ENCODE measurements at places on chromosomes 4 and X. TPM values are rescaled to one million over a fixed set of nuclear protein-coding genes. Genes with fewer than 3 reads are reported as not detected.
A peak's percentile ranks its signal among the peaks of the same experiment; 100 is the strongest.

- peak; percentile 30 for DNase-seq
Observed at GRCh38 chr4:2046031-2046961, 12.8 kb upstream of the NAT8L start.

GRCh38 chrX:13094374-13094773 lies 50.0 kb upstream of the FAM9C start:
- no peak for DNase-seq

DNA sequence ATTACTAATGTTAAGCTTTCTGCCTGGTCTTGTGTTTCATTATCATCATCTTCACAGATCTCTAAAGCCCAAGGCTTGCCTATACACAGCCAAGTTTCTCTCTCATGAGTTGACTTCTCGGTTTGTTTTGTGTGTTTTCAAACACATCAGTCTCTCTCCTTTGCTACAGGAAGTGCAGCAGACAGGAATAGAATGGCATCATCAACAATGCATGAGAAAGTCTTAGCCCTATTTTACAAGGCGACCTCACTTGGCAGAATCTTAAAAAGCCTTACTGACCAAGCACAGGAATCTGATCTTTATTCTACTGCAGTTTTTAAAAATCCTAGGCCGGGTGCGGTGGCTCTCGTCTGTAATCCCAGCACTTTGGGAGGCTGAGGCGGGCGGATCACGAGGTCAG lies 36.8 kb downstream of the CC2D2A start:
- no peak for DNase-seq

DNA sequence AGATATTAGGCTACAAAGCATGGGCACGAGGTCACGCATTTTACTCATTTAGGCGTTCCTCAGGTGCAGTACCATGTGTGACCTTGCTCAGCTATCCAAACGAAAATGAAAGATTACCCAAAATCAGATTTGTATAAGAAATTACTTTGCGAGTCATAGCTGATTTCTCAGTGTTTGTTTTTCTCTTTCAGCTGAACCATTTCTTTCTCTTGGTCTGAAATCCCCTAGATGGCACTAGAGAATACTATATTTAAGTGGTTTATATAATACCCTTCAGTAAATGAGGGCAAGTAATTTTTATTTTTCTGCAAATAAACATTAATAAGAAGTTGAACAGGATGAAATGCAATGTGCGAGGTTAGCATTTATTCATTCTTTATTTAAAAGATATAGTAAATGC lies 496.6 kb downstream of the STIM2 start:
- DNase-seq: no peak

DNA sequence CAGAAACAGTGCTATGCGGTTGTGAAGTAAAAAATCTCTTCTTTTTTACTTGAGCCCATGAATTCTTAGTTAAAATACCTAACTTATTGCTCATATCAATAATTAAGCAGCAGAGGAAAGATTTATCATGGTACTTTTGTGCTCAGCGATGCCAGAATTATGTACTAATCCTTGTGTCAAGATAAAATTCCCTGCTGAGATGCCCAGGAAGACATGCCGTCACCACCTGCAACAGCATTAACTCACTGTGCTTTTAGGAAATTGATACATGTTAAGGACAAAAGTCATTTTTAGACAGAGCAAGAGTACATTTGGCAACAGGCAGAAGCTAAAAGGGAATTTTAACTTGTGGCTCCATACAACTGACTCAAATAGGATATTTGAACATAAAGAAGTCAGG lies 138.9 kb downstream of the NPNT start:
- no peak for DNase-seq

DNA sequence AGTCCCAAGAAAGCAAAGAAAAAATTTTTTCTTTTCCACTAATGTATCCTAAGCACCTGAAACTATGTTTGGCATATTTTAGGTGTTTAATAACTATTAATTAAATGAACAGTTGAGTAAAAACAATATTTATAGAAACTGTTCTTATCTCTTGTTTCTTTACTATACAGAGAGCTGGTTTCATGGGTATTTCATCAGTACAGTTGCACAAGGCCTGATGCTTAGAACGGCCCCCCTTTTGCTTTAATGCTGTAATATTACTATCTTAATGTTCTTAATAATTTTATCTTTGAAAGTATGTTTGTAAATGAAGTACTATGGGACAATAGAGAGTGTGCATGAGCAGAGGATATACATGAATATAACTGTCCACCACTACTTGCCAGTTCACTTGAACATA lies 479.1 kb upstream of the SLIT2 start:
- DNase-seq: no peak

DNA sequence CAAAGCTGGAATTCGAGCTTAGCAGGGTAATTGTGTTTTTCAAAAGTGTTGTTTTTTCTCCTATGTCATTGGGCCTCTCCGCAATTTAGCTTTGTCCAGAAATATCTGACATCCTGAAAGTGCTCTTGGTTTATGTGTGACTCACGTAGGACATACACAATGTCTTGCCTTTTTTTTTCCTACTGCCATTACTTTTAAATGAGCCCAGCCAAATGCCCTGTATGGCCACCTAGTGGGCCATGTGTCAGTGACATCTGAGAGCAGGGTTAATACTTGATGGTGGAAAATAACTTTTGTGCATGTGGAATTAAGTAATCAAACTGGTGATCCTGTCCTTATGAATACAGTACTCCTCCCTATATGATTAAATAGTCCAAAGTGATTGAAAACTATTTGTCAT lies 1411.1 kb upstream of the TENM3 start:
- DNase-seq: no peak

DNA sequence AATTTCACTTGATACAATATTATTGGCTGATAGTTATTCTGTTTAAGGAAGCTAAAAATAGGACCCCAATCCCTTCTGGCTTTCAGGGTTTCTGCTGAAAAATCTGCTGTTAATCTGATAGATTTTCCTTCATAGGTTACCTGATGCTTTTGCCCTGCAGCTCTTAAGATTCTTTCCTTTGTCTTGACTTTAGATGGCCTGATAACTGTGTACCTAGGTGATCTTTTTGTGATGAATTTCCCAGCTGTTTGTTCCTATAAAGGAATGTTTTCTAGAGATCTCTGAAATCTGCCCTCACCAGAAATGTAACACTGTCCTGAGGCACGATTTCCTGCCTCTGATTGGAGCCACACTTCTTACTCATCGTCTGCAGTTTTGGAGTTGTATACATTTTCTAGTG lies 69.4 kb upstream of the PRDM5 start:
- no peak for DNase-seq

GRCh38 chrX:14073556-14073955 lies 43.9 kb upstream of the GEMIN8 start:
- DNase-seq: no peak

DNA sequence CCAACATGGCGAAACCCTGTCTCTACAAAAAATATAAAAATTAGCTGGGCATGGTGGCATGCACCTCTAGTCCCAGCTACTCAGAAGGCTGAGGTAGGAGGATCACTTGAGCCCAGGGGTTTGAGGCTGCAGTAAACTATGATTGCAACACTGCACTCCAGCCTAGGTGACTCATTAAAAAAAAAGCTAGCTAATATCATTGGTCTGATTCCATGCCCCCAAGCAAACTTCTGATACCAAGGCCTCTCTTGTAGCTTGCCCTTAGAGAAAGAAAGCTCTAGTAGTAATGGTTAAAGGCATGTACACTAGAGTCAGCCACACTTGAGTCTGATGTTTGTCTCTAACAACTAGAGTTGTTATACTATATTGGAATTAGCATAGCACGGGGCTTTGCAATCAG lies 32.6 kb upstream of the PHF8 start:
- no peak for DNase-seq

- no peak for DNase-seq
Observed at GRCh38 chrX:12794654-12795053, 3.4 kb downstream of the PRPS2 start.

The TMSB15B gene
- 0.42 TPM for total RNA-seq

The SH3D19 gene
- 43.9 TPM for total RNA-seq

The ZDHHC15 gene
- not detected for total RNA-seq

The OPN1MW2 gene
- not detected for total RNA-seq

Measured in right lobe of liver (tissue), 6 donors.